H1 (cell line): ENCODE measurements at places on chromosomes 3 and 15.

DNA sequence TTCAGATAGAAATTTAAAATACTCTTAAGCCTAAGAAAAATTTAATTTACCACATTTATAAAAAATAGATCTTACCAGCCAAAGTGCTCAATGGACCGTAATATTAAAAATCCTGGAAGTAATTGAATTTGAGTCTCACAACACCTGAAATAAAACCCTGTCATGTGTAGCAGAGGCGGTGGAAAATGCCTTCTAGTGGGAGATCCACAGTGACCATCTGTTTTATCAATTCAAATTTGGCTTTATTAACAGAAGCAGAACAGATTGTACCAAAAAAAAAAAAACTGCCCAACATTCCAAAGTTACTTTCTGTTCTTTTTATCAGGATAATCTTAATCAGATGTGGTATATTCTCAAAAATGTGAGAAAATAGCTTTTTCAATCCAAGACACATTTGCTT, 71.7 kb downstream of the DMXL2 start:
- no peak for DNase-seq
- no peak overlapping the region for H3K27ac ChIP-seq
- no peak overlapping the region for H3K4me3 ChIP-seq
- no peaks in the 10 kb centered on the region for H3K36me3 ChIP-seq

- H3K27me3 ChIP-seq = no peaks in the 10 kb centered on the region
- no peaks in the 10 kb centered on the region for H3K36me3 ChIP-seq
- no peak overlapping the region for H3K27ac ChIP-seq
- H3K4me1 ChIP-seq = no peaks in the 10 kb centered on the region
- H3K4me3 ChIP-seq = no peak overlapping the region
These were observed 56.0 kb downstream of the ZNF280D start for GRCh38 chr15:56677271-56677670.

- H3K4me1 ChIP-seq = no peaks in the 10 kb centered on the region
- no peak overlapping the region for H3K4me3 ChIP-seq
- no peaks in the 10 kb centered on the region for H3K36me3 ChIP-seq
- H3K27me3 ChIP-seq = no peaks in the 10 kb centered on the region
- no peak for DNase-seq
These were observed 101.0 kb downstream of the CADPS start for GRCh38 chr3:62774221-62774620.

GRCh38 chr3:197398286-197398878, 100.0 kb upstream of the DLG1 start:
- H3K4me1 ChIP-seq = peaks cover 2% of the 10 kb centered on the region; the same call in 1 of the 2 replicates
- H3K36me3 ChIP-seq = no peaks in the 10 kb centered on the region
- no peak overlapping the region for H3K4me3 ChIP-seq
- no peak overlapping the region for H3K27ac ChIP-seq
- DNase-seq = no peak
